Posterior vena cava (tissue), 2 donors: ENCODE measurements at places on chromosomes 2 and 18. TPM values are rescaled to one million over a fixed set of nuclear protein-coding genes. Genes with fewer than 3 reads are reported as not detected.

The TSPYL6 gene
- total RNA-seq: not detected

The MTX2 gene
- total RNA-seq: 20.1 TPM

The ACYP2 gene
- 16.8 TPM for total RNA-seq

The GCKR gene
- total RNA-seq: 2.9 TPM

The CNRIP1 gene
- total RNA-seq: 27.6 TPM

The ZC3H8 gene
- 8.1 TPM for total RNA-seq

The RAB6D gene
- 0.19 TPM for total RNA-seq

The SGPP2 gene
- not detected for total RNA-seq

The GNLY gene
- 5.3 TPM for total RNA-seq

The LOXHD1 gene
- 0.38 TPM for total RNA-seq
